ENCODE measurements at places on chromosomes 7 and 10.

GRCh38 chr10:59852670-59853069 lies 53.7 kb downstream of the CCDC6 start:
- no peak for DNase-seq

GRCh38 chr7:1814089-1814811 lies 144.2 kb downstream of the ELFN1 start:
- no peak for DNase-seq

DNA sequence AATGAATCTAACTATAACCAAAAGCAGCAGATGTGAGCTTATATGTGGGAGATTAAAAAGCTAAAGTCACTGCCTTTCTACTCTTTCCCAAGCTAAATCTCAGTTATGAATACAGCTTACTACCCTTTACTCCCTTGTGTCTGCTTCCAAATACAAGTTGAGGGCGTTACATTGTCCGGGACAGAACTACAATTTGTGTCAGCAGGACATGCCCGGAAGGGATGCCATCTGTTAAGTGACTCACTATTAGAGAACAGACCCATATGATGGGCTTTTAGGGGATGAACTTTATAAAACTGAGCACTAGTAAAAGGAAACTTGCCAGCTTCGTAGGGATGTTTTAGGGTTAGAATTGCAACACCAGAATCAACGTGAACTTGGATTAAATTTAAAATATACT lies 299.7 kb upstream of the CSTF2T start:
- no peak for DNase-seq

GRCh38 chr7:102944241-102944640 lies 31.4 kb downstream of the LRRC17 start:
- no peak for DNase-seq

DNA sequence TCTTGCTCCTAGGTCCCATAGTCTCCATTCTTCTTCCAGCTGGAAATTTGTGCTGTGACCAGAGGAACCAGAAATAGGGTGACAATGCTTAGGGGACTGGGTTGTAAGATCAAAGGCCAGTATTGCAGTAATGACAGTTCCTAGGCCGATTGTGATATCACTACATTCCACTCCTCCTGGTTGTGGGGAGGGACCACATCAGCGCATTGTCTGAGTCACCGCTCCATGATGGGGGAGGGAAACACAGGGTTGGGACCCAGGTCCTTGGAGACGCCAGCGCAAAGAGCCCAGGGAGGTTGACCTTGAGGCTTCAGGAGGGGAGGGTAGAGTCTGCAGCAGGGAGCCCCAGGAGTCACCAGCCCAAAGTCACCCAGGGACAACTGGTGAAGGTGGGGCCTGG lies 20.8 kb upstream of the GGCT start:
- no peak for DNase-seq

DNA sequence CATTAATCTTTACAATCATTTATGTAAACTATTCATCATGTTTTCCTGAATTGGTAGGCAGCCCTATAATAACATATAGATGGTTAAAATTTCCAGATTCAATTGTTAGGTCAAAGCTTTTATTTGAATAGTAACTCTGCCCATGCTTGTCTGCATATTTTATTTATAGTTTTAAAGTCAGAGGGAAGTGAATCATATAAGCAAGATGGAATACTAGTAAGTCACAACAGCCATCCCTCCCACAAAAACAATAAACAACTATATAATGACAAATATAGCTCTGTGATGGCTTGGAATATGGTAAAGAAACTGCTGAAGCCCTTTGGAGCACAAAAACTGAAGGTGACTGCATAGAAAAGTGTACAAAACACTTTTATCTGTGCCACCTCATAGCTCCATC lies 156.3 kb upstream of the TMEM106B start:
- DNase-seq, result no peak

DNA sequence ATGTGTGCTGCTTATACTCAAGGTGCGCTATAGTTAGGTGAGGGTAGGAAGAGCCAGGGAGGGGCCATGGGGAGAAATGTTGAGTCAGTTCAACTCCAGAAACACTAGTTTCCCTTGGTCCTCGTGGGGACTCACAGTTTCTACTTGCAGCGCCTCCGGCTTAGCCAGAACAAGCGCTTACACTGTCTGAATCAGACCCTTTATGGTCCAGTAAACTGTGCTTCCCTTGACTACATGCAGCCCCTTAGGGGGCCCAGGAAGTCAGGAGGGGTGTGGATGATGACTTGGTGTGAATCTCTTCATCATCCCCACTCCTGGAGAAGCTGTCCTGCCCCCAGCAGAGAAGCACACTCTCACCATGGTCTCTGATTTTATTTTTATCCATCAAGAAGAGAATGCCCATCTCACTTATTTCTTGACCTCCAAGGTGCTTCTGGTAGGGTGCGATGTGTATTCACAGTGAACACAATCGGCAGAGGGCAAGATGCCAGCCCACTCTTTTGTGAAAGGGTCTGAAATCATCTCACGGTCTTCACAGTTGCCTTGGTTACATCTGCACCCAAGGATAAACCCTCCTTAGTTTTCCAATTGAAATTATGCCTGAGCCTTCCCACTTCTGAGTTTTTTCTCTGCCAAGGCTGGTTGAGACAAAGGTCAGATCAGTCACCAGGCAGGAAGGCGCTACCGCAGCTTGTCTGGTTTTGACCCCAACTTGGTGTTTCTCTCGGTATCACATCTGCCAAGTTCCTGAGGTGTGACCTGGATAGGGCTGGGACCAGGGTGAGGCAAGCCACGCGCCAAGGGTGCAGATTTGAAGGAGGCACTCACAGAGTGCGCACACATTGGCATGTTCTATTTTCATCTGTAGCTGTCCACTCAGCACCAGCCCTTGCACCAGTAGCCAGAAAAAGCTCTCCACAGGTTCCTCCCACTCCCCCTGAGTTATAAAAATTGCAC lies 62.7 kb upstream of the LRRC4 start:
- no peak for DNase-seq

DNA sequence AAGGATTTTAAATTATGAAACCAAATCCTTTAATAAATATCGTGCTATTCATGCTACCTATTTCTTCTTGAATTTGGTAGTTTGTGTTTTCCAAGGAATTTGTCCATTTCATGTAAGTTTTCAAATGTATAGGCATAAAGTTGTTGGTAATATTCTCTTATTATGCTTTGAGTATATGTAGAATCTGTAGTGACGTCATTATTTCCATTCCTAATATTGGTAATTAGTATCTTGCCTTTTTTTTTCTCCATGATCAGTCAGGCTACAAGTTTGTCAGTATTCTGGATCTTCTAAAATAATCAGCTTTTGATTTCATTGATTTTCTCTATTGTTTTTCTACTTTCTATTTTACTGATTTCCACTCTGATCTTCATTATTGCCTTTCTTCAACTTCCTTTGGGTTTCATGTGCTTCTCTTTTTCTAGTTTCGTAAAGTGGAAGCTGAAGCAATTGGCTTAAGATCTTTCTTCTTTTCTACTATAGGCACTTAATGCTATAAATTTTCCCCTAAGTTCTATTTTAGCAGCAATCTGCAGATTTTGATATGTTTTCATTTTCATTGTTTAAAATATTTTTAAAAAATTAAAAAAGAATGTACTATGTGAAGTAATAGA lies 156.5 kb upstream of the HDAC9 start:
- no peak for DNase-seq

GRCh38 chr10:17062493-17062892 lies 67.1 kb downstream of the CUBN start:
- DNase-seq, result no peak

DNA sequence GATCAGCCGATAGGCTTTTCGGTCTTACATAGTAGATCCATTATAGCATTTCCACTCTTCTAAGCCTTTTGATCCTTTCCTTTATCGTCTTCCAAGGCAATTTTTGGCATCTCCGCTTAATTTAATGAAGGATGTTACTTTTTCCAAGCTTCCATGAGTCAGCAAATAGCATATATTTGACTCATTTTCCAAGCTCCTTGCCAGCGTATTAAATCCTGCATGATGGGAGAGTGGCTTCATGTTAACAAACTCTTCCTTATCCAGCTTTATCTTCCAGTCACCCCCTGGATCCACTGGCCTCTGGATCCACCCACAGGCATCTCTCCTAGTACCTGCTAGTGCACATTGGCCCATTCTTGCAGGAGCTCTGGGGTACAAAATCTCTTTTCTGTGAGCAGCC lies 13.0 kb downstream of the OR9A2 start:
- no peak for DNase-seq

DNA sequence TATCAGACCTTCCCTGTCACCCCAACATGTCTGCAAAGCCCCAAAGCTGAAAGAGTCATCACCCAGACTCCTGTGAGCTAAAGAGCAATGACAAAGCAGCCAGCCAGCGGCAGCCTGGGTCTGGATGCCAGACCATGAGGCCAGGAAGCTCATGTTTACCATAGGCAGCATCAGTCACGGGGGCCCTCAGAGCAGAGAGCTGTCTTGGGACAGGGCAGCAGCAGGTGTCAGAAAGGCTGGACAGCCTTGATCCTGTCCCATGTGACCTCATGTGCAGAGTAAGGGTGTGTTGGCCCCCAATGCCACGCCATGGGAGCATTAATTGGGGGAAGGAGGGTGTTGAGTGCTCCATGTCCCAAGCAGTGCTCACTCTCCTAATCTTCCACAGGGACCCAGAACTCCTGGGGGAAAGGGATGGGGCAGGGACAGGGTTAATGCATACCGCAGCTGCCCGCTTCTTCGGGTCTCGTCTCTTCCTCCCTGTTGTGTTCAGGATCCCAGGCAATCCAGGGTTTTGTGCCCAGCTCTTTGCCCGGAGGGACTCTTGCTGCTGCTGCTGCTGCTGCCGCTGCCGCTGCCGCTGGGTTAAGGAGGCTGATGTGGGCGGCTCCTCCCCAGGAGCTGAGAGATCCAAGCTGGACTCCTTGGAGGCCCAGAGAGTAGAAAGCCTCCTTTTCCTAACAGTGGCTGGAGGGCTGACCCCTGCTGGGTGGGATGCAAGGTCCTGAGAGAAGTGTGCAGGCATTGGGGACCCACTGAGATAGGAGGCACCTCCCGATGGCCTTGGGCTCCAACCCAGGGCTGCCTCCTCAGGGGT lies 7.1 kb downstream of the CCDC201 start:
- DNase-seq, result no peak

- DNase-seq, result no peak
Observed at GRCh38 chr7:150665896-150666295, 19.6 kb upstream of the GIMAP2 start.

GRCh38 chr7:138204285-138204981 lies 128.2 kb downstream of the AKR1D1 start:
- DNase-seq, result no peak

DNA sequence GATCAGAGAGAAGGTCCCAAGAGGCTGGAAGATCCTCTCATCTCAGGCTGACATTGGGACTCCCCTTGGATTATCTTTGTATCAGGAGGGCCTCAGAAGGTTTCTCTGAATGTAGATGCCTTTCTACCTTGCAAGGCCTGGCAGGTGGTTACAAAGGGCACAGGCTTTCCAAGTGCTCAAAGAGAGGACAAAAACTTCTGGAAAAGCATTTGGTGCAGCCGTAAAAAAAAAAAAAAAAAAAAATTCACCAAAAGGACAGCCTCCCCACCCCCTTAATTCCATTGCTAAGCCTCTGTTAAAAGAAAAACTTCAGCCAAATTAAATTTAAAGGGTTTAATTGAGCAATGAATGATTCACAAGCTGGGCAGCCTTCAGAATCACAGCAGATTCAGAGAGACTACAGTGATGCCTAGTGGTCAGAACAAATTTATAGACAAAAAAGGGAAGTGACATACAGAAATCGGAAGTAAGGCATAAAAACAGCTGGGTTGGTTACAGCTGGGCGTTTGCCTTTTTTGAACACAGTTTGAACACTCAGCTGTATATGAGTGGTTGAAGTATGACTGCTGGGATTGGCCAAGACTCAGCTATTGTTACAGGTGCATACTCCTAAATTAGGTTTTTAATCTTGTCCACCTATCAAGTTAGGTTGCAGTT lies 42.5 kb upstream of the LRGUK start:
- DNase-seq, result no peak

- DNase-seq, result no peak
Observed at GRCh38 chr10:33746186-33746585, 411.7 kb upstream of the NRP1 start.

GRCh38 chr7:91089382-91089963 lies 174.8 kb upstream of the FZD1 start:
- DNase-seq, result no peak

DNA sequence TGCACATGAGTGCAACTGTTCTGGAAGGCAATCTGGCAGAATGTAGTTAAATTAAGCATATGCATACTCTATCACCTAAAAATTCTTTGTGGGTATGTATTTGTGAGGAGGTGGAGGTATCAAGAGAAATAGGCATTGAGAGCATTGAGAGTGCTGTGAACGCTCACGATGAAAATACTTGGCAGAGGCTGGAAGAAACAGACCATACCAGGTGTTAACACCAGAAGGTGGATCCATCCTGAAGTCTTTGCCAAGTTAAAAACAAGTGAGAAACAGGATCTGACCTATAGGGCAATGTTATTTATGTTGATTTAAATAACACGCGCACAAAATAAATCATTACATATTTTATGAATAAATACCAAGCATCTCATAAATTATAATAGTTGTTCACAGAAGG lies 311.6 kb downstream of the PCLO start:
- DNase-seq, result no peak

DNA sequence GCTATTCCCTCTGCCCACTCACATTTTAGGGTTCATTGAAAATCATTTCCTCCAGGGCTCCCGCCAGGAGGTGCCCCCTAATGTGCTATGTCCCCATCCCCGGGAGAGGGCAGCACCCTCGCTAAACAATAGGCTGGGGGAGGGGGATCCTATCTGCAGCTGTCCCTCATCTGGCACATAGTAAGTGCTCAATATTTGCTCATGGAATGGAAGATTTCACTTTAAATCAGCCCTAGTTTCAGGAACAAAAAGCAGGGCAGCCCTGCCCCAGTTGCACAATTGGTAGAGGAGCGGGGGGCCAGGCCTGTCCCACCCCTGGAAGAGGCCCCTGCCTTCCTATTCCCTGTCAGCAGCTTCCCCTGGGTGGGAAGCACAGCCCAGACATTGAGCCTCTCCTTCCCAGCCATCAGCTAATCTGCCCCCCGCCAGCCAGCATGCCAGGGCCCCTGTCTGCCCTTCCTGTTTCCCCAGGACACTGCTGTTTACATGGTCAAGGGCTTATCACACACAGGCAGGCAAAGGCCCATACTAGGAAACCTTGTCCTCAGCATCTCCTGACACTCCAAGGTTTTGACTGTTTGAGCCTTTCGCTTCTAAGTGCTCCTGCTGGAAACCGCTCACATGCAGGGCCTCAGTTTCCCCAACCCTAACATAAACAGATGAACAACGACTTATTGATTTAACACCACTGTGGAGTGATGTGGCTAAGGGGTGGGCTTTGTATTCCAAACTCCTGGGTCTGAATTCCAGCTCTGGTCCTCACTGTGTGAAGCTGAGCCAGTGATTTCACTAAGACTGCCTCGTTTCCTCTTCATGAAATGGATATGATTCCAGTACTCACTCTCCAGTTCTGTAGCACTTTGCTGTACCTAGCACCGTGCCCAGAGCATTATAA lies 130.7 kb upstream of the ZMIZ1 start:
- no peak for DNase-seq

DNA sequence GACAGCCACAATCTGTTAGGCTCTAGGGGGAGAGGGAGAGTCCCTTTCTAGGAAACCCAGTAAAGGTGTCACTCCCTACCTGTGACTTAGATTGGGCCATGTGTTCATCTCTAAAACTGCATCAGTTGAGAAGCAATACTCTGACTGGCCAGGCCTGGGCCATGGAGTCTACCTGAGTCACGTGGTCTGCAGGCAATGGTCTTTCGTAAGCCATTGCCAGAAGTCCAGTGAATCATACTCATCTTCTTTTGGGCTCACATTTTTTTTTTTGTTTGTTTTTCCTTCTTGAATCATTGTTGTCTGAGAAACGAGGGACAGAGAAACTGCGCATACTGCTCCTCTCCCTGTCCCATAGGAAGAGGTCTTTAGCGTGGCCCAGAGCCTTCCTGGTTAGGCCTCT lies 215.6 kb downstream of the CCSER2 start:
- no peak for DNase-seq

GRCh38 chr10:80532571-80532970 lies 5.1 kb upstream of the SH2D4B start:
- no peak for DNase-seq

Measured in stimulated activated CD4-positive, alpha-beta T cell treated with anti-CD3 and anti-CD28 coated beads, Interleukin-2, amount 100 ng/mL, for 48 hours (primary cell).